ENCODE measurements at places on chromosomes 7 and 10. TPM values are rescaled to one million over a fixed set of nuclear protein-coding genes. Genes with fewer than 3 reads are reported as not detected.

DNA sequence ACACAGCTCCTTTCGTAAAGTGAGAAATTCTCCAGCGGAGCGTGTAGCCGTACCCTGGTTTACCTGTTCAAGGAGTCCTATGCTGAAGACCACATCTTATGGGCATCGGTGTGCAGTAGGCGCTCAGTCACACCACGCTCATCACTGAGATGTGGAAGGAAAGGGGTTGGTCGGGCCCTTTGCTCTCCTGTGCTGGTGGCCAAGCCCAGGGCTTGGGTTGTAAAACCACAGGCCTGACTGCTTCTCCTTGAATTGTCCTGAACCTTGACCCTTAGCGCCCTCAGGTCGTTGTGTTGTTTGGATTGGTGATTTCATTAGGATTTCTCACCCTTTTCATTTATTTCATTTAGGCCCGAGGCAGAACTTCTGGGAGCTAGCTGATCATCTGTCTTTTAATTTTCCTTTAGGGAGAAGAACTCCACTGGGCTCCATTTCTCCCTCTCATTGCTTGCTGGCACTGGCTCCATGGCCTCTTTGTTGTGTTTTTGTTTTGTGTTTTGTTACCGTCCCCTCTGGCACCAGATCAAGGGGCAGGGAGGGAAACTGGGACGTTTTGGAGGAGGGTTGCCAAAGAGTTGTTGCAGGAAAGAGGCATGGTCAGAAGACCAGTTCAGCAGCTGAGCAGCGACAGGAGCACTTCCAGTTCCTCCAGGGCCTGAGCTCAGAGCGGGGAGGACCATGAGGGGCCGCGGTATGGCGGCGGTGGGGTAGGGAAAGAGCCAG, 511.4 kb upstream of the GALNT17 start:
- DNase-seq, result no peak
- no peaks in the 10 kb centered on the region for H3K4me1 ChIP-seq
- H3K27ac ChIP-seq, result no peak overlapping the region
- no peak overlapping the region for H3K4me3 ChIP-seq

DNA sequence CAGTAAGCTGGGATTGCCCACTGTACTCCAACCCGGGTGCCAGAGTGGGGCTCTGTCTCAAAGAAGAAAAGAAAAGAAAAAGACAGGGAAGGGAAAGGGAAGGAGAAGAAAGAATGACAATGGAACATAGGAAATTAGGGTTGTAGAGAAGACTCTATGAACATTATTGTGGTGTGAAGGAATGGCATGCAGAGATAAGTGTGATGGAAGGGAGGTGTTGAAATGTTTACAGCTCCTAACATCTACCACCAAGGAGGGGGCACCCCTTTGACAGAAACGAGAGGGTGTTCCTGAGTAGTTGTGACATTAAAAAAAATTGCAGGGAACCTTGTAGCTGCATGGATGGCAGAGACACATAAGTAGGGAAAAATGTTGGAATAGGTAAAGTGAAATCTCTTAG, 27.5 kb downstream of the AUTS2 start:
- no peaks in the 10 kb centered on the region for H3K27me3 ChIP-seq
- no peaks in the 10 kb centered on the region for H3K4me1 ChIP-seq
- DNase-seq, result no peak
- no peaks in the 10 kb centered on the region for H3K36me3 ChIP-seq
- no peak overlapping the region for H3K4me3 ChIP-seq

DNA sequence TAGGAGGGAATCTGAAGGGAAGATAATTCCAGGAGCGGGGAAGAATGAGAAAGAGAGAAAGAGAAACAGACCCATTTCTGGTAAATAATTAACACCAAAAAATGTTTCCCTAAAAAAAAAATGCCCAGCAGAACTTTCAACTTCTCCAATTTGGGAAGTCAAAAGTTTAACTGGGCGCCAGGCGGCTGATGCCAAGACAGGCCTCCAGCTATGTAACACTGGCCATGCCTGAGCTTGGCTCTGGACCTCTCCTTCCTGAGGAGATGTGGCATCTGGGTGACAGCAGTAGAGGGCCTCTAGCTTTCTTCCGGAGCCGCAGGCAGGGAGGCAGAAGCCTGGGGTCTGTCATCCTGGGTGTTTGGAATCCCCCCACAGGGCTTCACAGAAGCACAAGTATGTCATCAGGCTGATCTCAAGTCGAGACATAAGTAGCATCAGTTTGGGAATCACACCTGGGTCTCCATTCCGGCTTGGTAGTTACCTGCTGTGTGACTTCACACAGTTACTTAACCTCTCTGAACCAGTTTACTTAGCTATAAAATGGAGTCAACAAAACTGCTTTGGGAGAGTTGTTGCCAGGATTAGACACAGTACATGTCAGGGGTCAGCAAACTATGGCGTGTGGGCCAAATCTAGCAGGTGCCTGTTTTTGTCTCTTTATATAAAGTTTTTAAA, 50.5 kb upstream of the TCF7L2 start:
- no peak for DNase-seq
- H3K27me3 ChIP-seq, result no peaks in the 10 kb centered on the region
- H3K4me1 ChIP-seq, result no peaks in the 10 kb centered on the region
- no peak overlapping the region for H3K27ac ChIP-seq
- no peaks in the 10 kb centered on the region for H3K36me3 ChIP-seq

INA gene
- not detected for total RNA-seq

DNA sequence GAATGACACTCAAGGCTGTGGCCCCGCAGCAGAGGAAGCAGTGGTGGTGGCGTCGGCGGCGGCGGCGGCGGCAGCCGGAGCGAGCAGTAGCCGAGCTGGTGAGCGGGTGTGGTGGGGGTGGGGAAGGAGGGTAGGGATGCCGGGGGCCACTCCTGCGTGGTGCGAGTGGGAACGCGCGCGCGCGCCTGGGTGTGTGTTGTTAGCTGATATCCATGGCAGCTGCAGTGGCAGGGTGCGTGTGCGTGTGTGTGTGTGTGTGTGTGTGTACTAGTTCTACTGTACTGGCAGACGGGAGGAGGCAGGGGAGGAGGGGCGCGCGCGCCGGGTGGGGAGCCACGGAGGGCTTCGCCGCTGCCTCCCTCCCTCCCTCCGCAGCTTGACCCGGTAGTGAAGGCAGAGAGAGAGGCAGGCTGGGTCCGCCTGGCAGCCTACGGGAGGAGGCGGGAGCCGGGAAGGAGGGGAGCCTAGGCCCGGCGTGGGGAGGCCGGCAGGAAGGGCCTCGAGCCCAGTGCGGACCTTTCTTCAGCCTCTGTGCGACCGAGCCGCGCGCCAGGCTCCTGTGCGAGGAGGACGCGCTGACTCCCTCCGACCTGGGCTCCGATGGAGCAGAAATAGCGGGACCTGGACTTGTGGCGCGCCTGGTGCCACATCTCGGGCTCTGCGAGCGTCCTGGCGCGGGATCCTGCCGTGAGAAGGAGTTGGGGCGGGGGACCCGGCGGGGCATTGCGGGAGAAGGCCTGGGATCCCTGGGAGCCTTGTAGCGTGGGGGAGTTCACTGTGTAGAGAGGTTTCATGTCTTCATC, at the start of gene MAGI2:
MAGI2 (minus strand) TSS at position 110 of the 803 bp plus-strand sequence. CDS start 347 bp downstream, outside the sequence.
- no peak within 1 kb of the TSS for H3K27ac ChIP-seq
- no peaks in the 10 kb centered on the region for H3K27me3 ChIP-seq
- DNase-seq, result no peak
- H3K36me3 ChIP-seq, result no peaks in the 10 kb centered on the region
- H3K4me3 ChIP-seq, result no peak within 1 kb of the TSS

- H3K27me3 ChIP-seq, result no peaks in the 10 kb centered on the region
- no peak for DNase-seq
- no peaks in the 10 kb centered on the region for H3K36me3 ChIP-seq
- H3K27ac ChIP-seq, result no peak overlapping the region
- no peak overlapping the region for H3K4me3 ChIP-seq
- no peaks in the 10 kb centered on the region for H3K4me1 ChIP-seq
These were observed 168.3 kb upstream of the NPY start for GRCh38 chr7:24115661-24116060.

- no peaks in the 10 kb centered on the region for H3K27me3 ChIP-seq
- no peak overlapping the region for H3K27ac ChIP-seq
- DNase-seq, result no peak
- H3K36me3 ChIP-seq, result no peaks in the 10 kb centered on the region
These were observed 207.3 kb upstream of the BMPER start for GRCh38 chr7:33698041-33698440.

DNA sequence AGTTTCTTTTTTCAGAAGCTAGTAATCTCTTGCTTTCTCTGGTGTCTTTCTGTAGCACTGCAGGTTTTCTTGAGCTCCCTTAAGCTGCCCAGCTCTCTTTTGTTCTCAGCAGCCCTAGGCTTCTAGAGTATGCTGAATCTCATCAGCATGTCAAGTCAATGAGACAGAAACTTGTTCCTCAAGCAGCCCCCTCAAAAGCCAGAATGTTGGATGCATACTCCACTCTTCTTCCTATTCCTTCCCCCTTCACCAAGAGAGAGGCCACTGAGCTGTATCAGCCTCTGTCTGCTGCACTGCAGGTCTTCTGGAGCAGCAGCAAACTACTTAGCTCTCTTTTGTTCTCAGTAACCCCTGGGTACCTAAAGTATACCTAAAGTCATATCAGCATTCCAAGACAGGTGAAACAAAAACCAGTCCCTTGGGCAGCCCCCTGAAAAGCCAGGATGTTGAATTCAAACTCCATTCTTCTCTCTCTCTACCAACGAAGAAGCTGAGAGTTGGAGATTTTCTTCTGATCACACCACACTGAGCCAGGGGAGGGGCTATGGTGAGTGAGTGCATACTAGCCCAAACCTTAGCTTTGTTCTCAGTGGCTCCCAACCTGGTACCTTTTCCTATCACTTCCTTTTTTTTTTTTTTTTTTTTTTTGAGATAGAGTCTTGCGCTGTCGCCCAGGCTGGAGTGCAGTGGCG, 73.3 kb upstream of the WAC start:
- H3K27ac ChIP-seq, result no peak overlapping the region
- H3K4me3 ChIP-seq, result no peak overlapping the region
- H3K36me3 ChIP-seq, result no peaks in the 10 kb centered on the region
- DNase-seq, result no peak
- no peaks in the 10 kb centered on the region for H3K4me1 ChIP-seq

- H3K4me3 ChIP-seq, result peak overlapping the region; percentile 92
- peaks cover 5% of the 10 kb centered on the region for H3K36me3 ChIP-seq
- H3K27me3 ChIP-seq, result no peaks in the 10 kb centered on the region
- H3K4me1 ChIP-seq, result peaks cover 50% of the 10 kb centered on the region
- H3K27ac ChIP-seq, result peak overlapping the region; percentile 95
These were observed 148.2 kb downstream of the CELF2 start for GRCh38 chr10:11165591-11166543.

All from naive thymus-derived CD4-positive, alpha-beta T cell (primary cell).